ENCODE measurements at places on chromosomes 12 and 14. TPM values are rescaled to one million over a fixed set of nuclear protein-coding genes. Genes with fewer than 3 reads are reported as not detected.
A peak's percentile ranks its signal among the peaks of the same experiment; 100 is the strongest.

FLVCR2 gene
- total RNA-seq = 9.4 TPM

PLEKHD1 gene
- 0.74 TPM for total RNA-seq

PRB2 gene
- not detected for total RNA-seq

GRCh38 chr12:38949363-38949762, 44.0 kb upstream of the CPNE8 start:
- no peak overlapping the region for H3K27ac ChIP-seq
- no peak for DNase-seq
- no peaks in the 10 kb centered on the region for H3K36me3 ChIP-seq
- H3K4me1 ChIP-seq = no peaks in the 10 kb centered on the region
- no peaks in the 10 kb centered on the region for H3K27me3 ChIP-seq

- no peak overlapping the region for H3K4me3 ChIP-seq
- H3K27ac ChIP-seq = no peak overlapping the region
These were observed 648.5 kb downstream of the RPS29 start for GRCh38 chr14:48937541-48938195.

DNA sequence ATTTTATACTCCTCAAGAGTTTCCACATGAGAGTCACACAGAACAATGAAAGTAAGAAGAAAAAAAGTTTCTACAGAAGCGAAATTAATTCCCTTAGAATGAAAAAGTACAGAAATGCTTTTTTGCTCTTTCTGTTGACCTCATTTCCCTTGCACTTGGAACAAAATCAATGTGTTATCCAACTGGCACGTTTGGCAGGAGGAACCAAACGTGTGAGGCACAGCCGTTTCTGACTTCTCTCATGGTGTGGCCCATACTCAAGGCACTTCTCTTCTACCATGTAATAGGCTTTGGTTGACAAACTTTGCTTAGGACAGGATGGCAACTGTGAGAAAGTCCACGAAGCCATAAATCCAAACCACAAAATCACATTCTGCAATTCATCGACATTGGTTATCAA, 297.0 kb downstream of the FUT8 start:
- no peak overlapping the region for H3K27ac ChIP-seq
- DNase-seq = no peak
- no peaks in the 10 kb centered on the region for H3K4me1 ChIP-seq
- no peaks in the 10 kb centered on the region for H3K27me3 ChIP-seq
- H3K36me3 ChIP-seq = no peaks in the 10 kb centered on the region

DNA sequence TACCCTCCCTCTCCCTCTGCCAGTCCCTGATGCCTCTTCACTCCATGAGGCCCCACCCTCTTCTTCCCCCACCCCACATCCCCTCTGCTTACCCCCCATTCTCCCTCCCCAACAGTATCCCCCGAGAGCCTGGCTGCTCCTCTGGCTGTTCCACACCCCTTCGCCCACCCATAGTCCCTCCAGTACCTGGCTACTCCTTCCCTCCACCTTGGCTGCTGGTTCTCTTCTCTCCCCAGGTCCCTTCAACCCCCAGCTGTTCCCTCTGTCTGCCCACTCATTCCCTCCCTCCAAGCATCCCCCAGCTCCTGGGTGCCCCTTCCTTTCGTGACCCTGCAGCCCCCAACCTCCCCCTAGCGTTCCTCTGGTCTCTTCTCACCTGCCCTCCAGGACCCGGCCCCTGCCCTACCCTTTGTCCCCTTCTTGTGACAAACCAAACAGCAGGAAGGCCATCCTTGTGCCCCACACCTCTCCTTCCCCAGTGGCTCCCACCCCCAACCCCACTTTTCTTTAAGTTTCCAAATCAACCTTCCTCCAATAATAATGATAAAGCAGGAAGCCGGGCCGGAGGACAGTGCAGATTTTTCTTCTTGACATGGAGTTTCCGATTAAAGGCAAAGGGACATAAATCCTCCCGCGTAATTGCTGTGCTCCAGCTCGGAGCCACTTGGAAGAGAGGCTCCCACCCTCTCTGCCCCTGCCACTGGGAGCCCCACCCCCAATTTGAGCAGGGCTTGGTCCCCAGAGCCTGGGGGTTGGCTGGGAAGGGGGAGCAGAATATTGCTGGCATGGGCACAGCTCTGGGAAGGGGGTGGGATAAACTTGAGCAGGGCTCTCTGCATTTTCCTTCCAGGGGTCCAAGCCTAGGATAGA, 40.0 kb downstream of the SMUG1 start:
- no peak overlapping the region for H3K4me3 ChIP-seq
- no peaks in the 10 kb centered on the region for H3K27me3 ChIP-seq
- H3K4me1 ChIP-seq = no peaks in the 10 kb centered on the region

DNA sequence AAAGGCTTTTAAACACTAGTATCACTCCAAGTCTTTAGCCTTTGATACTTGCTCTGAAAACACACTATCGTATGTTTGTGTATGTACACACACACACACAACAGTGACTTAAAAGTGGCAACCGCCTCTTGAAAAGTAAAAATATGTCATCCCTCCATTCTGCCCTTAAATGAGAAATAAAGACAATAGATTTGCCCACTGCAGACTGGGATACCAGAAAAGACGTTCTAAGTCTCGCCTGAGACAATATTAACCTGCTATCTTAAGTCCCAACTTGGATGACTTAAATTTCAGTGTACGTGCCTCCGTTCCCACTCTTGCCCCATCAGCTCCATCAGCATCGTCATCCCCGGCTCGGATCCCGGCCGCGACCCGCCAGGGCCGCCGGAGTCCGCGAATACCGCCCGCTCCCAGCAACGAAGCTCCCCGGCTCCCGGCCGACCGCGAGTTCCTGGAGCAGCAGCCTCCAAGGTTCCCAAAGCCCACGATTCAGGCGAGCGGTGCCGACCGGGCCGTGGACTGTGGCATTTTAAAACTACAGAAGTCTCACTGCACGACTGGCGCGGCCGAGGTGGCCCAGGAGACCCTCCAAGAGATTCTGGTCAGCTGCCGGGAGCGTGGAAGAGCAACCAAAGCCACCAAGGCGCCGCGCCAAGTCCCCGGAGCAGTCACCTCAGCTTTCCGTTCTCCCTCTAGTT, 2.8 kb upstream of the ARID2 start:
- H3K27me3 ChIP-seq = no peaks in the 10 kb centered on the region
- peak overlapping the region; percentile 96 for H3K27ac ChIP-seq
- peaks cover 30% of the 10 kb centered on the region for H3K4me1 ChIP-seq
- H3K4me3 ChIP-seq = peak overlapping the region; percentile 91
- no peak for DNase-seq

DNA sequence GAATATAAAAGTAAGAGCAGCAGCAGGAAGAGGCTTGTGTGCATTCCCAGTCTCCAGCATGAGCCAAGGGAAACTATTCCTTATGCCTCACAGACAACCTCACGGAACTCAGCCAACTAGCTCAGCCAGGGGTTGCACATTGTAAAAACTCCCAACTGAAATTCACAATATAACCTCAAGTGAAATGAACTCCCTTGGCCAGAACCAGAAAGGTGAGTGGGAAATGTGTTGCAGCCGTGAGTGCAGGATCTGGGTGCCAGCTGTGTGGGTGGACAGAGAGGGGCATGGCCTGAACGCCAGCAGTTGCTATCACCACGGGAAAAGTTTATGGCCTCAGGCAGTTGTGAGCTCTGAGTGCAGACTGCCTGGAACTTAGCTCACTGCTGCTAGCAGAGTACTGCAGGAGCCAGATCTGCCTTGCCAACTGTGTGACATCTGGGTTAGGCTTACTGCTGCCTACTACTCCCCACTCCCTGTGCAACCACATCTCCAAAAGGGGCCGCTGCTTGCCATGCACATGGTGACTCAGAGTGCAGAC, 2.3 kb upstream of the CLEC1A start:
- no peaks in the 10 kb centered on the region for H3K36me3 ChIP-seq
- H3K27ac ChIP-seq = no peak overlapping the region
- no peaks in the 10 kb centered on the region for H3K27me3 ChIP-seq
- no peaks in the 10 kb centered on the region for H3K4me1 ChIP-seq
- no peak for DNase-seq
- no peak overlapping the region for H3K4me3 ChIP-seq

GRCh38 chr14:77032844-77033621, 4.5 kb upstream of the IRF2BPL start:
- no peaks in the 10 kb centered on the region for H3K27me3 ChIP-seq
- H3K36me3 ChIP-seq = peaks cover 2% of the 10 kb centered on the region
- peaks cover 32% of the 10 kb centered on the region for H3K4me1 ChIP-seq
- H3K4me3 ChIP-seq = peak overlapping the region; percentile 79
- peak overlapping the region; percentile 95 for H3K27ac ChIP-seq

Measured in naive thymus-derived CD4-positive, alpha-beta T cell (primary cell).